Left forelimb (tissue), 1 donor: ENCODE measurements at places on chromosomes 6 and 20.

GRCh38 chr6:14912706-14913105 is 333.2 kb upstream of the JARID2 start:
- DNase-seq = no peak

DNA sequence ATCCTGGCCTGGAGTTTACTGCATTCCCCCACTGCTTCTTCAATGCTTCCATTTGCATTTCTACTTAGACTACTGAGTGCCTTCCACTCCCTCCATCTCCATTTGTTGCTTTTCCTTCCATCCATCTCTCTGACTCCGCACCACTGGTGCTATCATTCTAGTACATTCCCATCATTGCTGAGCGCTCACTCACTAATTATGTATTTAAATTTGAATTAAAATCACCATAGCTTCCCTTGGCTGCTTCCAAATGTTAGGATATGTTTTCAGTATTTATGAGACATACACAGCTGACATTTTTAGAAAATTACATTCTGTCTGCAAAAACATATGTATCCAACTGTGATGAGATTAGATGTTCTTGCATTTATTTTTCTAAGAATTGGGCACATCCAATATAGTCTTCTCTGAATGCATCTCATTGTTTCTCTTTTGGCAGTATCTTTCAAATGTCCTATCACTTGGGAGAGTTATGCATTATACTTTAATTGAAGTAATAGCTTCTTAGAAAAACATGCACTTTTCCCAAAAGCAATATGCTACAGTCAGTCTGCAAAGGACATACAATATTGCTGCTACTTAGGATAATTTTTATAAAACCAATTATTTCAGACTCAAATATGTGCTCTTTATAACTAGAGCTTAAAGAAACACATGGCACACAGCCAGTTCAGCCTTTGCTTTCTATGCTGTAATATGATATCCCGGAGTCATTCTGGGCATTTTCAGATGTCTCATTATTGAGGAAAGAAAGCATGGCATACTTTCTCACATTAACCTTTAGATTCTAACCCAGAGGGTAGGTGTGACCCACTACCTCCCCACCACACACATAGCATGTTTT is 12.1 kb upstream of the COL21A1 start:
- no peak for DNase-seq

DNA sequence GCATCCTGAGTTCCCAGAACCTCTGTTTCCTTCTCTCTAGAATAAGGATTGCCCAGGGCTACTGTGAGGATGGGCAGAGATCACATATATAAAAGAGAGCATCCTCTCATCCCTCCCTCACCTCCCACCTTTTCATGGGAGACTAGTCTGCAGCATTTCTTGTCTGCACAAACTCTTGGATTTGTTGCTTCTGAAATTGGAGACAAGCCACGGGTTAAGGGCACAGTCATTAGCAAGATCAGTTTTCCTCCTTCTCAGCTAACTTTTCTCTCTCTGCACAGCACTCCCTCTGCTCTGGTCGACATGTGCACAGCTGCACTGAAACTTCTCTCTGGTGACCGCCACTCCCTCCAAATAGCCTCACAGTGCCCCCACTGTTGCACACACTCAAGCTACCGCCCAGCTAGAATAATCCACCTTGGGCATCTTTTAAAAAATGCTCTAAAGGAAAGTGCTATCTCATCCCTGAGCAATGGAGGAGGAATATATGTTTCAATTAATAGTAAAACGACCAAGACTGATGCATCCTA is 50.9 kb upstream of the DUSP22 start:
- DNase-seq = no peak

DNA sequence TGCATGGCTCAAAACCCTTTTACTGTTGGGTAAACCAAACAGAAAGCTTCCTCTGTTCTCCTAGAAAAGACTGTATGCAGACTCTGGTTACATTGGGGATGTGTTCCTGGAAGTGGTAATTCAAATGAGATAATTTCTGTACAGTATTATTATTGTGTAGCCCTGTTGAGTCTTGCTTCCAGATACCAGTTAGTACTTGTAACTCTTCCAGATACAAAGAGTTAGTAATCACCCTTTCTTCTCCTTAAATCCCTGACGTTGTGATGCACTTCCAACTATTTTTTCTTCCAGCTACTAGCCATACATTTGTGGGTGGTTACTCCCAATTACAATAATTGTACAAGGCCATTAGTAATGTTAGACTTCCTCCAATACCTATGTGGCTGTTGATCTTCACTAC is 42.3 kb upstream of the GRIK2 start:
- no peak for DNase-seq

- DNase-seq = no peak
These were observed 280.3 kb upstream of the JARID2 start for GRCh38 chr6:14965424-14966075.

- no peak for DNase-seq
These were observed 72.0 kb downstream of the REV3L start for GRCh38 chr6:111411046-111411445.

DNA sequence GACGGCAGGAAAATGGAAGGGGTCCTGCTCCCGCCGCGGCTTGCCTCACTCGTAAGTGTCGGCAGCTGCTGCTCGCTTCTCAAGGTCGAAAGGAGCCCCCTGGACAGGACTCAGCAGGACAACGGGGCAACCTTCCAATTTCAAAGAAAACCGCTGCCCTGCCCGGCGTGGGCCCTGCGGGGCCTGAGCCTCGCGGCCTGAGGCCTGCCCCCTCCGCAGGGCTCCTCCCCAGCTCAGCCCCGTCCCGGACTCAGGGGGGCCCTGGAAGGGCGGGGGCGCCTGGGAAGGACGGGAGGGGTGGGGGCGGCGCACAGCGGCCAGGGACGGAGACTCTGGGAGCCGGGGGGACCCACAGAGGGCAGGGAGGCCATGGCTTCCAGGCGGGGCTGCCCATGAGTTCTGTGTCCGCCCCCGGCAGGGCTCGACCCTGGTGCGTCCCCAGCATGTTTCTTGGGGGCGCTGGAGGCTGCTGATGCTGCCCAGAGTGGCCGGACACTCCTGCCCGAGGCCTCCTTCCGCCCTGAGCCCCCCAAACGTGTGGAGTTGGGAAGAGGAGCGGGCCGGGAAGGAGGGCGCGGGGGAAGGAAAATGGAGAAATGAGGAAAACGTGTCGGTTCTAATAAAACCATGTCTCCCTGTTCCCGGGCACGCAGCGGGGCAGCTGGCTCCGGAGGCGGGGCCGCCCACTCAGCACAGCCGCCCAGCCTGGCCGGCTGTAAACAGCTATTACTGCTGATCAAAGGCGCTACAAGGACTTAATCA is 114.6 kb downstream of the DLL1 start:
- peak; percentile 63 for DNase-seq
